NCI-H446 treated with DMSO at 0.1 percent for 48 hours (cell line): ENCODE measurements at places on chromosomes 12 and 14.

- DNase-seq, result no peak
Measured at GRCh38 chr12:53474819-53475218, 22.9 kb downstream of the PCBP2 start.

DNA sequence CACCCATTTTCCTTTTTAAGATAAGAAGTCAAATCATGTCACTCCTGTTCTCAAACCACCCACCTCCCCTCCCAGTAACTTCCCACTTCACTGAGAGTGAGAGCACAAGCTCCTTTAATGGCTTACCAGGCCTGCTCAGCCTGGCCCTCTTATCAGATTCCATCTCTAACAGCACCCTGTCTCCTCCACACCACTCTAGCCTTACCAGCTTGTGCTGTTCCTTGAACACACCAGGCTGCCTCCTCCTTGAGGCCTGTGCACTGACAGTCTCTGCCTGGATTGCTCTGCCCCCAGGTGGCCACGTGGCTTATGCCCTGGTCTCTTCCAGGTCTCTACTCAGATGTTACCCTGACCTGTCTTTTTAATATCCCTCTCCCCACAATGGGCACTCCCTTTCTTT, 40.1 kb upstream of the EVL start:
- DNase-seq, result no peak

GRCh38 chr12:56258068-56258819, at the start of gene ANKRD52:
Gene ANKRD52, minus strand, starts transcription at chr12:56258384. Its CDS starts 115 bp downstream, at chr12:56258269.
- DNase-seq, result peak; percentile 12

GRCh38 chr12:55074806-55075205, 51.4 kb upstream of the OR9K2 start:
- DNase-seq, result no peak

GRCh38 chr14:24297190-24297964, 2.2 kb downstream of the DHRS1 start:
- DNase-seq, result no peak

DNA sequence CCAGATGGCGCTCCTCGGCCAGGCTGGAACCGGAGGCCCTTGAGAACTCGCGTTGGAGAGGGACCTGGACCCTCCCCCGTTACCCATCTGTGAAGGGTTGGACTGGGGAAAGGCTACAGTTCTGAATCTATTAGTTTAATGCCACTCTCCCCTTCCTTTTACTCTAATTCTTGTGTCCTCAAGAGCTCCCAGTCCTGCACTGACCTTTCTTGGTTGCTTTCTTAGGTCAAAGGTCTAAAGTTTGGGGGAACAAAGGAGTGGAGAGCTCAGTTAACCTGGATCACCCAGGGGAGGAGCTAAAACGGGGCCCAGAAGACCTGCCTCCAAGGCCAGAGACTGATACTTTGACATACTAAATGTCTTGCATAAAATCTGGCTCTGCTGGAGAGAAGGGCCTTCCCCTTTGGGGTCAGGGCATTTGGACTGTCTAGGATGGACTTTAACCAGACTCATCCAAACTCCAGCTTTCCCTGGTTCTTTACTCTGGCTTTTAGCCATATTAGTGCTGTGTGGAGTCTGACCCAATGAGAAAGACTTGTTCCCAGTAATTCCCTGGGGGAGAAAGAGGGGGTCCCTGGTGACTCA, 923 bp upstream of the MLF2 start:
- DNase-seq, result no peak

DNA sequence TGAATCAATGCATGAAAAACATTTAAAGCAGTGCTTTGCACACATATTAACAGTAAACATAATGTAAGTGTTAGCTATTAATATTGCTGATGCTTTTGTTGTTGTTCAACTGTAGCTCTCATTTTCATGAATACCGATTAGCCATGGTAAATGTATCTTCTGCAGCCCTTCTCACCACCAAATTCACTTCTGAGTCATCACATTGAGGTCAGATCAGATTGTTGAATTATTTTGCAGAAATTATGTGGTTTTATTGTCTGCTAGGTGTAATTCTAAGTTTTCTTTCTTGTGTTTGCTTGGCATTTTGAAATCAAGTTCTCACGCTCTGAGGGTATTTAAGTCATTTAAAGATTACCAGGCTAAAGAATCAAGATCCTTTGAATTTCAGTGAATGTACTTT, 74.6 kb downstream of the AKAP6 start:
- no peak for DNase-seq

DNA sequence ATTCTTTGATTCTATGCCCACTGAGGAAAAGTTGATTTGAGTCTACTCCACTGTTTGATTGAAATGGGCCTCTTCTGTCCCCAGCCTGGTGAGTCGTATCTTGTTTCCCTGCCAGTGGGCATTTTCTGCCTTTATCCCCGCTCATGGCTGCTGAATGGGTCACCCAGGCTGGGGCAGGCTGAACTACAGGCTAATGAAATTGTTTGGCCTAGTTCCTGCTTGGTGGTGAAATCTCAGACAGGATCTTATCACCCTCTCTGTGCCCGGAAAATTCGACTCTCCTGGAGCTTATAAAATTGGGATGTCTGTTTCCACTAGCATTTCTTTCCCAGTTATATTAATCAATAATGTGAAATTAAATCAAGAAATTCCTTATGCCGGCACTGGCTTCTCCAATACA, 65.0 kb downstream of the CHST11 start:
- DNase-seq, result no peak

DNA sequence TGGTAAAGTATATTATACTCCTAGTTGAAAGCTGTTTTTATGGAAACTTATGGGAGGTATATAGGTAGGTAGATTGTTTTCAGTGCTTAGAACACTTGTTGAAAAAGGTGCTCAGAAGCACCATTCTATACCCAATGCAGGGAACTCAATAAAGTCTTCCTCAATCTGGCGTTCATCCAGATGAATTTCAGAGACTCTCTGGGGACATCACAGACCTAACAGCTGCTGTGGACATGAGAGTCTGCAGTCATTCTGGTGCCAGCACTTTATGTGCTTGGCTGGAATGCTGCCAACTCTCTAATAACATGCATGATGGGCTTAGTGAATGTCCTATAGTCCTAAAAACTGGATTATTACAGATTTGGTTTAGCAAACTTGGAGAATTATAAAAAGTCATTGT, 115.9 kb downstream of the NTN4 start:
- peak; percentile 94 for DNase-seq

GRCh38 chr12:97748298-97748697, 285.7 kb downstream of the RMST start:
- no peak for DNase-seq

GRCh38 chr12:56118688-56119357, 757 bp downstream of the ZC3H10 start:
- no peak for DNase-seq

DNA sequence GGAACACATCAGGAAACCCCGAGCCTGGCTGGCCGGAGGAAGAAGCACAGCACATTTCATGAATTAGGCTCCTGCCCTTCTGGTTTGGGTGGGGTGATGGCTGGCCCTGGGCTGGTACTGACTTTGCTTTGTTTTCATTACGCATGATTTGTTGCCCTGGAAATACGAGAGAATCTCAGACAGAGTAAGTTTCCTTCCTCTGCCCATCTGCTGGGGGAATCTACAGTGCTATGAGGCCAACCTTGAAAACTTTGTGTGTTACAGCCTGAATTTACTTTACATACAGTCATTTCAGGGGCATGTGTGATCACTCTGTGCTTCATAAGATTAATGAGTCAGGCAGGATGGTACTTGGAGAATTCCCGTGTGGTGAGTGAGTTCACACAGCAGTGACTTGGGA, 20.5 kb upstream of the SLC5A8 start:
- no peak for DNase-seq

- no peak for DNase-seq
Measured at GRCh38 chr12:57236201-57236924, 6.9 kb downstream of the SHMT2 start.

DNA sequence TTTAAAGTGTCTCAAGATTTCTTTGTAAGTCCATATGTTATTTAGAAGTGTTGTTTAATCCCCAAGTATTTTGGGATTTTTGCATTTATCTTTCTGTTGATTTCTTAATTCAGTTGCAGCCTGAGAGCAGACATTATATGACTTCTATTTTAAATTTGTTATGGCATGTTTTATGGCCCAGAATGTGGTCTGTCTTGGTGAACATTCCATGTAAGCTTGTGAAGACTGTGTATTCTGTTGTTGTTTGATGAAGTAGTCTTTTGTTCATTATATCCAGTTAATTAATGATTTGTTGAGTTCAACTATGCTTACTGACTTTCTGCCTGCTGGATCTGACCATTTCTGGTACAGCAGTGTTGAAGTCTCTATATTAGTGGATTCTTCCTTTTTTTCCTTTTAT, 34.0 kb downstream of the LEMD3 start:
- no peak for DNase-seq

- DNase-seq, result no peak
Measured at GRCh38 chr12:76519538-76519937, 40.0 kb downstream of the OSBPL8 start.

GRCh38 chr12:27973487-27973890, 956 bp upstream of the PTHLH start:
- DNase-seq, result no peak

DNA sequence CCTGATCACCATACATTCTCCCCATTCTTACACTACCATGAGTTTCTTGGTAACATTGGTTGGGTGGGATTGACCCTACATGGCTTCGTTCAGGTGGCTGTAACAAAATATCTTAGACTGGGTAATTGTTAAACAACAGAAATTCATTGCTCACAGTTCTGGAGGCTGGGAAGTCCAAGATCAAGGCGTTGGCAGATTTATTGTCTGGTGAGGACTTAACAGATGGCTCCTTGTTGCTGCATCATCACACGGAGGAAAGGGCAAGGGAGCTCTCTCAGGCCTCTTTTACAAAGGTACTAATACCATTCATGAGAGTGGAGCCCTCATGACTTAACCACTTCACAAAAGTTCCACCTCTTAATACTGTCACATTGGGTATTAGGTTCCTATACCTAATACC, 116.7 kb upstream of the EGLN3 start:
- no peak for DNase-seq
